ENCODE measurements at places on chromosomes 4 and X. TPM values are rescaled to one million over a fixed set of nuclear protein-coding genes. Genes with fewer than 3 reads are reported as not detected.

MBNL3 gene
- 7.0 TPM for total RNA-seq

TMPRSS11D gene
- total RNA-seq: 0.27 TPM

APBB2 gene
- total RNA-seq: 84.0 TPM

CORIN gene
- total RNA-seq: 0.47 TPM

TEX13A gene
- total RNA-seq: not detected

ANTXR2 gene
- total RNA-seq: 446 TPM

DCAF8L2 gene
- total RNA-seq: not detected

PCSK1N gene
- total RNA-seq: 3.6 TPM

HELQ gene
- 15.9 TPM for total RNA-seq

CNGA1 gene
- total RNA-seq: 1.8 TPM

DUX4 gene
- not detected for total RNA-seq

TMPRSS11F gene
- total RNA-seq: not detected

ZNF827 gene
- 9.3 TPM for total RNA-seq

MBTPS2 gene
- total RNA-seq: 8.8 TPM

FRAS1 gene
- 4.4 TPM for total RNA-seq

TCEAL7 gene
- total RNA-seq: 13.5 TPM

RNF150 gene
- 36.5 TPM for total RNA-seq

CXCL10 gene
- total RNA-seq: 2.1 TPM

ADH1A gene
- total RNA-seq: not detected

TMSB15C gene
- total RNA-seq: 1.5 TPM

MCTS1 gene
- 15.9 TPM for total RNA-seq

IRAK1 gene
- total RNA-seq: 84.7 TPM

RAB40A gene
- 1.7 TPM for total RNA-seq

DGKQ gene
- 8.6 TPM for total RNA-seq

GPRASP1 gene
- 15.3 TPM for total RNA-seq

STBD1 gene
- total RNA-seq: 24.1 TPM

TCEAL6 gene
- total RNA-seq: not detected

TMEM129 gene
- 61.6 TPM for total RNA-seq

NXF2B gene
- total RNA-seq: not detected

COL4A6 gene
- total RNA-seq: 209 TPM

RRH gene
- not detected for total RNA-seq

PASD1 gene
- not detected for total RNA-seq

ANXA10 gene
- total RNA-seq: not detected

EREG gene
- total RNA-seq: 7.8 TPM

VCX3A gene
- total RNA-seq: not detected

BCLAF3 gene
- 9.6 TPM for total RNA-seq

RHOXF2 gene
- total RNA-seq: not detected

PDLIM5 gene
- total RNA-seq: 138 TPM

KLHL13 gene
- total RNA-seq: 14.2 TPM

TNMD gene
- total RNA-seq: not detected

SPANXN4 gene
- total RNA-seq: not detected

PCDH7 gene
- 269 TPM for total RNA-seq

ZNF711 gene
- 1.1 TPM for total RNA-seq

SMIM43 gene
- total RNA-seq: 0.62 TPM

PNMA6A gene
- total RNA-seq: 4.2 TPM

BTC gene
- total RNA-seq: 40.1 TPM

DCAF8L1 gene
- not detected for total RNA-seq

AFP gene
- not detected for total RNA-seq

RBM47 gene
- 9.1 TPM for total RNA-seq

KCNIP4 gene
- 0.54 TPM for total RNA-seq

IKBKG gene
- 14.0 TPM for total RNA-seq

SYTL4 gene
- total RNA-seq: 18.6 TPM

TRAM1L1 gene
- 1.6 TPM for total RNA-seq

All from gastroesophageal sphincter (tissue), 4 donors.